Activated CD4-positive, alpha-beta T cell treated with anti-CD3 and anti-CD28 coated beads for 24 hours (primary cell): ENCODE measurements at places on chromosomes 6 and 20.
A peak's percentile ranks its signal among the peaks of the same experiment; 100 is the strongest.

DNA sequence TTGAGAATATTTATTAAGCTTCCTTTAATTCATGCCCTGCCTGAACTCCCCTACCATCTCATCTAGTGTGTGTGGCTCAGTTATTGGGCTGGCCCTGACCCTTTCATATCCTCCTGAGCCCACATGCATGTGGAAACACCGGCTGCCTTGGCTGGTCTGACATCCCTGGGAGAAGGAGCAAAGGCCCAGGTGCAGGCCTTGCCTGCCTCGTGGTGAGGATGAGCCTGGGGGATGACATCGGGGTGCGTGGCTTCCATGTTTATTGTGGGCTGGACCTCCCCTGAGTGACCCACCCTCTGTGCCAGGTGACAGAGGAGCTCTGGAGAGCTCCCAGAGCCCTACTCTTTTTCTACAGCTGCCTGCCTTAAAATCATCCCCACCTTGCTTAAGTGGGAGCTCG, 69.1 kb downstream of the FOXA2 start:
- no peak for DNase-seq

DNA sequence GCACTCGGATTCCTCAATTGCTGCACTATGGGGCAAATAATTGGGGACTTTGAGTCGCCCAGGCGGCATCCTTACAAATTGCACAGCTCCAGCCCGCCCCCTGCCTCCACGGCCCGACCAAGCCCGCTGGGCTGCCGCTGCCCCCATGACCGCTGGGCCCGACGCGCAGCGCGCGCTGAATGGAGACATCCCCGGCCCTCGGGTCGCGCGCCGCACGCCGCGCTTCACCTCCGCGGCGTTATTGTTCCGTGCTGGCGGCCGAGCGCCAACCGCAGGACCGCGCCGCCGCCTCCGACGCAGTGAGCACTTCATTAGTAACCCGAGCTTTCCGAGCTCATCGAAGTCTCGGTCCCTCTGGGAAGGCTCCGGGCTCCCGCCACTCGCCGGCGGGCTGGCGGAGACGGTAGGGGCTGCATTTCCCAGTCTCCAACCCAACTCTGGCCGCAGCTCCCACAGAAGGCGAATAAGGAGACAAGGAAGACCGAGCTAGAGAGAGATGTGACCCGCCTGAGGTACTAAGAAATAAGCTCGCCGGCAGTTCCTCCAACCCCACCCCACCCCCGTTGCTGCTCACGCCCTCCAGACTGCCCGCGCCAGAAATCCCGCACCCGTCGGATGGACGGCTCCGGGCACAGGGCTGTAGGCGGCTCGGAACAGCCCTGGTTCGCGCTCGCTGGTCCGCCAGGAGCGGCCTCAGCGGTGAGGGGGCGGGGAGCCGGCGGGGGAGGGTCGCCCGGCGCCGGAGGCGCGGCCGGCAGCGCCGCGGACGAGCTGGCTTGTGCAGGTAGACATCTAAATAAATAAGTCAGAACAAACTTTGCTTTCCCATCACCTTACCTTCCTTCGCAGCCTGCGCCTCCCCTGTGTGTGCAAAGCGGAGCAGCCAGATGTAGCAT, 703 bp downstream of the EPHA7 start:
- DNase-seq, result no peak

DNA sequence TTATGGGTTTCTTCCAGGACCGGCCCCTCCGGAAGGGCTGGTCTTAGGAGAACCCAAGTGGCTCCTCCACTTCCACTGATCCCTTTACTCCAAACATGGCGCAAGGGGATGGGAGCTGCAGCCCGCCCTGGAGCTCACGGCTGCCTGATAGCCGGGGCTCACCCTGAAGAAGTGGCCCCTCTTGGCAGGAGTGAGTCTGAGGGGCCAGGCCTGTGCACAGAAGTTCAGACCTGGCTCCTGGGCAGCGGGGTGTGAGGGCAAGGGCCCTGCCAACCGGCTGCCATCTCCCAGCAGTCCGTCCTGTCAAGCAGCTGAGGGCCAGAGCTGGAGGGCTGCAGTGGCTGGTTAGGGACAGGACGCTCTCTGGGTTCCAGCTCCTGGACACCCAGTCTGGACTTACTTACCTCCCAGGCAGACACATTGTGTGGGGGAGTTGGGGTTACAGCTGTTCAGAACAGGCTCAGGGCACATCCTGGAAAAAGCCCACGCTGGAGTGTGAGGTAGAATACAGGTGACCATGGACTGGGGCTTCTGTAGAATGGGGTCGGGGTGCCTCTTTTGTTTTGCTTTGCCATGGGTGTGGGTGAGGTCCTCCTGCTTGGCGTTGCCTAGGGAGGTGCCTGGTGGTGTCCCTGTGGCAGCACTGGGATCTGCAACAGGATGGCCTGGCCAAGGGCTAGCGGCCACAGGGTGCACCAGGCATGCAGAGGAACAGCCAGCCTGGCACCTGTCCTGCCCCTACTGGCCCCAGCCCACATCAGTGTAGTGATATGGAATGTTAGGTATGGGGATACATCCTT, 88.4 kb downstream of the ASXL1 start:
- DNase-seq, result no peak

DNA sequence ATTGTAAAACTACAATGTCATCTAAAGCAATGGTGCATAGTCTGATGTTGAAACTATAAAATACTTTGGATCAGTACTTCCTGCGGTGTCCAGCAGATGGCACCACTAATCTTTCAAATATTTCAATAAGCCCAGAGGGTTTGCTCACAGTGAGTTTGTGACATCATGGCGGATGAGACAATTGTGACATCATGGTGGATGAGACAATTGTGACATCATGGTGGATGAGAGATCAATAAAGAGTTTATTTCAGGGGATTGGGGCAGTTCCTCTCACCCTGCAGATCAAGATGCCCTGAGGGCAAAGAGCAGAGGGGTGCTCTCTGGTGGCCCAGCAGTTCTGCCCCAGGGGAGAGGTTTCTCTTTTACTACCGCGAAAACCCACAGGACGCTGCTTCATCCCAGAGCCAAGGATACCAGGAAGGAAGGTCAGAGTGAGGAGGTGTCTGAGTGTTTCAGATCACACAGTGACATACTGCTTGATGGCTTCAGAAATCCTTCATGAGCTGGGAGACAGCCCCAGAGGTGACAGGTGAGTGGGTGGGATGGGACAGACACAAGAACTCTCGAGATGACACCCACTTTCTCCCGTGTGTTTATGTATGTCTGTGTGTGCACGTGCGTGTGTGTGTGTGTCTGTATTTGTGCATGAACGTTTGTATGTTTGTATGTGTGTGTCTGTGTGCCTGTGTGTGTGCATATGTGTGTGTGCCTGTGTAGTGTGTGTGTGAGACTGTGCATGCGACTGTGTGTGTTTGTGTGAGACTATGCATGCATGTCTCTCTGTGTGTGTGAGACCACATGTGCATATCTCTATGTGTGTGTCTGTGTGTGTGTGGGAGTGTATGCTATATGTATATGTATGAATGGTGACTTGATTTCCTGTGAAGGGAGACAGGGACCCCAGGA, 7.3 kb upstream of the ULBP2 start:
- DNase-seq, result peak; percentile 61

DNA sequence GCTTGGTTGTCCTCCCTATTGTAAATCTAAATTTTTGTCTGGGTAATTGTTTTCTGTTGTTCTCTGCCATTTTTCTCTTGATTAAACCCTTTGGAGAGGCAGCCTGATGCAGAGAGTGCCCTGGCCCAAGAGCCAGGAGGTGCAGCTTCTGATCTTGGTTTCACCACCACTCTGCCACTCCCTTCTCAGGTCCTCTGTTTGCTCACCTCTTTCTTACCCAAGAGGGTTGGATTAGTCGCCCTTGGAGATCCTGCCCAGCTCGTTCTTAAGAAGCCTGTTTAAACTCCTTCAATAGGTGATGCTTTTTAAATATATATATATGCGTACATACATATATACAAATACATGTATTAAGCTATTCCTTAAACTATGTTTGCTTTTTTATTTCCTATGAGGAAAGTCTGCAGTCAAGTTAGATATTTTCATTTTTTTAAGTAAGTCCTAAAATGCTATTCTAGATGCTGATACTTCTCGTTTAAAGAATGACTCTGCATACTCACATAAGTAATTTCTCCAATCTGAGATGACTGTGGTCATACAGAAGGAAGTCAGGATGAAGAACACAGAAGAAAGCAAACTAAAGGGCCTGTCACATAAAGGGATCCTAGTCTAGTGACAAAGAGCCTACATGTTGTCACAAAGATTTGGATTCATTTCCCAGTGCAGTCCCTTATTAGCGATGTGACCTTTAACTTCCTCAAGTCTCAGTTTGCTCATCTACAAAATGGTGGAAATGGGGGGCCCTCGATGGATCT, 19.9 kb downstream of the TPD52L1 start:
- DNase-seq, result no peak

DNA sequence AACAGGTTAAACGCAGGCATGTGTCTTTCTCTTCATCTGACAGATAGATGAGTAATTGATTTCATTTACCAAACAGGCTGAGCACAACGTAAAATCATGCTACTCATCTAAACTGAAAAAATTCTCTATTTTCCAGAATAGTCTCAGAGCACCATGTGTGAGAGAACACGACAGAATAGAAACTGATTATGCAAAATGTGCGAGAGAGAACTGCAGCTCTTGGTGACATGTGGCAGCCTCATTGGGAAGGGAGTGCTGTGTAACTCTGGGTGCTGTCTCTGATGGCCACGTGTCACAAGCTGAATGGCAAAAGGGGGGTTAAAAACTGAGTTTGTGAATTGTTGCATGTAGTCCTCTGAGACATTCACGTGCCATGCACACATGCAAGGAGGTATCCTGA, 143.7 kb upstream of the ATXN1 start:
- DNase-seq, result no peak

- DNase-seq, result no peak
Observed at GRCh38 chr20:36591854-36592641, 13.5 kb upstream of the RAB5IF start.

GRCh38 chr6:19609972-19610641, 227.1 kb upstream of the ID4 start:
- DNase-seq, result no peak

DNA sequence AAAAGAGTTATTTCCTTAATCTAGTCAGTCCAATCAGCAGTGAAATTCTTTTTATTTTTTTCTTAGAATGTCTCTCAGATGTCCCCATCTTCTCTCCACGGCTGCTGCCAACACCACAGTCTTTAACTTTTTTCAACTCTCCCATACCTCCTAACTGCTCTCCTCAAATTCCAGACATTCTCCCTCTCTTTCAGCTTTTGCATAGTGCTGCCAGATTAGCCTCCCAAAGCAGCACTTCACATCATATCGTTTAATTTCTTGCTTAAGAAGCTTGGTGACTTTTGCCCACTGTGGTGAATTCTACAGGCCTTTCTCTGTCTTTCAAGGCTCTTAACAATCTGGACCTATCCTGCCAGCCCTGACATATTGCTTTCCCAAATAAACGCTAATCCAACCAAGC, 233.4 kb downstream of the UST start:
- DNase-seq, result no peak

GRCh38 chr20:1924910-1925861, 30.0 kb downstream of the SIRPA start:
- no peak for DNase-seq

GRCh38 chr6:43922426-43923375, 152.7 kb downstream of the VEGFA start:
- no peak for DNase-seq

- no peak for DNase-seq
Observed at GRCh38 chr6:57135885-57136284, 36.2 kb upstream of the BAG2 start.

- no peak for DNase-seq
Observed at GRCh38 chr6:167827583-167828324, 1.0 kb downstream of the AFDN start.

GRCh38 chr6:110214338-110214737, 34.1 kb downstream of the CDC40 start:
- no peak for DNase-seq

DNA sequence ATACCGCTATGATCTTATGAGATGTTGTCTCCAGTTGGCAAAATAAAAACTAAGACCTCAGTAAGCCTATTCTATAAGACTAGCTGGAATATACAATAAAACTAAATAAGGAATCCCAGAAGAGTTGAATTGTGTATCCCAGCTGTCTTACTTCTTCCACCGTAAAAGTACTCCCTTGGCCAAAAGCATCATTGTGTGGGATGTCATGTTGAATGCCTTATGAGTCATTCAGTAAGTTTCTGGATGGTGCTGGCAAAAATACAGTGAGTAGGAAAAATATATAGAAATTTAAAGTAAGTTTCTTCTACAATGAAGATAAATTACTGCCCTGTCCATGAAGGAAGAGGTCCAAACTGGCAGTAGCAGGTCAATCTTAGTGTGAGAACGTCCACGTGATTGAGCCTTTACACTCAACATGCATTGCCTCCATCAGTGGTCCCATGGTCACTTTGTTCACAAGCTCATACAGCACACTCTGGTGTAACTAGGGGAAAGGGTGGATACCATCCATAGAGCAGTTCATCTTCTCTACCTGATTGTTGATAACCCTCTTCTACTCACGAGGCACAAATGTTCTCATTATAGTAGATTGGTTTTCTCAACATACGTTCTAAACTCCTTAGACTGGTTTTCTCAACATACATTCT, 13.7 kb upstream of the ZNF318 start:
- DNase-seq, result no peak

- peak; percentile 49 for DNase-seq
Observed at GRCh38 chr20:49979030-49979832, 3.5 kb upstream of the SNAI1 start.

DNA sequence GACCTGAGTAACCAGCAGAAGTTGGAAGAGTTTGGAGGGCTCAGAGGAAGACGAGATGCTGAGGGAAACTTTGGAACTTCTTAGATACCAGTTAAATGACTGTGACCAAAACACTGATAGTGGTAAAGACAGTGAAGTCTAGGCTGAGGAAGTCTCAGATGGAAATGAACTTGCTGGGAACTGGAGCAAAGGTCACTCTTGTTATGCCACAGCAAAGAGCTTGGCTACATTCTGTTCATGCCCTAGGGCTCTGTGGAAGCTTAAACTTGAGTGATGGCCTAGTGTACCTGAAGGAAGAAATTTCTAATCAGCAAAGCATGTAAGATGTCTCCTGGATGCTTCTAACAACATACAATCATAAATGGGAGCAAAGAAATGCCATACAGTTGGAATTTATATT, 24.7 kb downstream of the WDR27 start:
- no peak for DNase-seq

GRCh38 chr20:45949542-45950329, 15.3 kb downstream of the PCIF1 start:
- no peak for DNase-seq
